Cortex of kidney (tissue), 1 donor: ENCODE measurements at places on chromosomes 4 and X.

- DNase-seq, result no peak
These were observed 67.6 kb upstream of the DCLK2 start for GRCh38 chr4:150010525-150011126.

GRCh38 chr4:158203436-158203835 lies 6.8 kb upstream of the TMEM144 start:
- no peak for DNase-seq

GRCh38 chr4:8547912-8548730 lies 32.1 kb upstream of the GPR78 start:
- DNase-seq, result no peak

DNA sequence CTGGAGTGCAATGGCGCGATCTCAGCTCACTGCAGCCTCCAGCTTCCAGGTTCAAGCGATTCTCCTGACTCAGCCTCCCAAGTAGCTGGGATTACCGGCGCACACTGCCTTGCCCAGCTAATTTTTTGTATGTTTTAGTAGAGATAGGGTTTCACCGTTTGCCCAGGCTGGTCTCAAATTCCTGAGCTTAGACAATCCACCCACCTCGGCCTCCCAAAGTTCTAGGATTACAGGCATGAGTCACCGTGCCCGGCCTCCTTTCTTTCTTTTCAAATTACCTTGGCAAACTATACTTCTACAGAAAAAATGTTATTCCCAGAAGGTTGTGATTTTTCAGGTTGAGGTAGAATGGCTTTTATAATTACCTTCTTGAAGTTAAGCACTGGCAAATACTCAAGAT lies 321.9 kb upstream of the PRPS2 start:
- DNase-seq, result no peak

DNA sequence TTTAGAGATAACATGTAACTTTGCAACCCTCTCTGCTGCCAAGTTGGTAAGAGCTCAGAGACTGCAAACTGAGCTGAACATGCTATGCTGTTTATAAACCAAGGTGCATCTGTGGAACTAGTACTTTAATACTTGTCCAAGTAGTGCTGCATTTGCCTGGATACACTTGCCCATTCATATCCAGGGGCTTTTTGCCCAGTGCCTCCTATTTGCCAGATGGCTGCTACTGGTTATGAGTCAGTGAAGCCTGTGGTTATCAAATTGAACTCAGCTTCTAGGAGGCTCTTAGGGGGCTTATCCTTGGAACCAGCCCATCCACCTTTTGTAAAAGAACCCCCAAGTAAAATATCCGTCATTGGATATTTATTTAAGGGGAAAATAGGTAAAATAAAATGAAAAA lies 79.6 kb downstream of the AFF2 start:
- DNase-seq, result no peak
